ENCODE measurements at places on chromosomes 1 and 21.

GRCh38 chr1:4702932-4703331 is 48.5 kb downstream of the AJAP1 start:
- DNase-seq: no peak

DNA sequence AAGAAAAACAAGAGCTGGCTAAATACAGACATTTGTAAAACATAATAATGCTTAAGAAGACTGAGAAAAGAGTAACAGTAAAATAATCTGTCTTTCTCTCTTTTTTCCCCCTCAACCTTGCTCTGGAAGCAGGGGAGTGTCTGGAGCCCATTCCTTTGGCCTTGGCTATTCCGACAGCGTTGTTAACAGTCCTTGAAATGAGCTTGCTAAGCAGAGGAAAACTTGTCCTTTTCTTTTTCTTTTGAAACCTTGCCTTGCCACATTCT is 6.7 kb upstream of the CA6 start:
- DNase-seq: no peak

DNA sequence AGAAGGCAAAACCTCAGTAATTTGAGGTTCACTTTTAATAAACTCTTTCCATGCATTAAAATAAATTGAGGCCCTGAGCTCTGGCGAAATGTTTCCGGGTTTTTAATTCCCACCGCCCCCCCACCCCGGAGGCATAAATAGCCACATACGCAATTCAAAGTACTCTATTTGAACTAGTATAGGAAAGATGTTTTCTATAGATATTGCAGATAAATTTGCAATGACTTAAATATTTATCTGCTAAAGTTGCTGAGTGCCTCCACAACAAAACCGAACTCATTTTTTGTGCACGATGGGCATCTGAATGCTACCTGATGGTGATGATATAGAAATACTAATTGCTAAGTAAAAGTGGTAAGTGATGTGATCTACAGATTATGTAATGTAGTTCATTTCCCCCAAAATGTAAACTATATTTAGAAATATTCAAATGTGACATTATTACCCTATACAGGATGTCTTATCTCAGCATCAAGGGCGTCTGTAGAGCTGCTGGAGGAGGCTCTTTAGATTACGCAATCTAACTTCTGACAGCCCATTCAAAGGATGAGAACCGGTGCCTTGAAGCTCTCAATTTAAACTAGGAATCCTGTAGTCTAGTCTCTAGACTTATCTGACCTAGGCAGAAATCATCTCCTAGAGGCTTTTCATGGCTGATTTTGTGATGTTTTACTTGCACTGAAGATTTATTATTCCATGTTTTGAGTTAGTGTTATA is 8.5 kb downstream of the IRF2BP2 start:
- no peak for DNase-seq

DNA sequence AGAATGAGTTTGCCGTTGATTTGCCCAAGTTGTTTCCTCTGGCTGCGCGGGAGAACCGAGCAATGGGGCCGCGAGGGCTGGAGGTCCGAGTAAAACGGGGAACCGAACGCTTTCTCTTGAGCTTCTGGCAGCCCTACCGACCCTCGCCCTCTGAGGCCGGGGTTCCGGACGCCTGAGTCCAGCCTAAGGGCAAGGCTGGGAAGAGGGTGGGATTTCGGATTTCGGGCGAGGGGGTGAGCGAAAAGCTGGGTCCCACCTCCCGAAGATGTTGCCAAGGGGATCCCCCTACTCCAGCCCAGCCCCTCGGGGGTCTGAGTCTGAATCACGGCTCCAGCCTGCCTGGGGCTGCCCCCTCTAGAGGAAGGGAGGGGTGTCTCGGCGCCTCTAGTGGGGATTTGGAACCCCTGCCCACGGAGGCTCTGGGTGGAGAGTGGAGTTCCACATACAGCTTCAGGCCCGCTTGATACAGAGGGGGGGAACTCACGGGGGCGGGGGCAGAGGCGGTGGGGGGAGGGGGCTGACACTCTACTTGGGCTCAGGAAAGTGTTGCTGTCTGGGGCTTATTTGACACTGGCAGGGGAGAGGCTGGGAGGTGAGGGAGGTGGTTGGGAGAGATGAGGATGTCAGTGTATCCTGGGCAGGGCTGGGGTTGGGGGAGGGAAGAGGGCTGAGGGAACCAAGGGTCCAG is 617 bp downstream of the KIRREL1 start:
- DNase-seq: no peak

DNA sequence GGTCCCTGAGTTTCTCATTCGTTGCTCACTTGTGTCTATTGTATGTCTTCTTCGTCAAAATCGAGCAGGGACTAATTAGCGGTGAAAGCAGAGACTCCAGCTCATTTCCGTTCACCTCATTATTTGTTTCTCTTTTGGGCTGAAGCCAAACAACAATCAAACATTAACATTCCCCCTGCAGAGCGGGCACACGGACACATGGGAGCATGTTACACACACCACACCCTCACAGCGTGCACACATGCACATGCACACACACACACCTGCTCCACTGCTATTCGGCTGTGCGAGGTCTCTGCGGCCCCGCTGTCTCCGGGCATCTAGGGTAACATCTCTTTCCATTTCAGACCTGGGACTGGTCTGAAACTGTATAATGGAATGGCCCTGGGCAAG is 58.5 kb upstream of the LRRC8D start:
- no peak for DNase-seq

- no peak for DNase-seq
Observed at GRCh38 chr21:38985568-38986378, 180.0 kb downstream of the ETS2 start.

DNA sequence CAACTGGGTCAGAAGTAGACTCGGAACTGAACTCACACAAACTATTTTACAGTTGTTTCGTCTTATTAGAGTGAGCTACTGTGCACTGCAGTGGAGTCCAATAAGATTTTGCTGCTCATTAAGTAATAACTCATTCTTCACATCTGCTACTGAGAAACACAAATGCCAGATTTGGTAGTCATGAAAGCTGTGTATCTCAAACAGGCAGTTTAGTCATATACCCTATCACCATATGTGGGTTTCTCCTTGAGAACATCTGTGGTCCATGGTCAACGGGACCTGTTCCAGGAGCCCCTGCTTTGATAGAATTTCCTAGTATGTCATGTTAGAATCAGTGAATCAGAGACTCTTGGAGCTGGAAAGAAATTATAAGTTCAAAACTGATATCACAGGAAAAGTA is 60.4 kb downstream of the ALG14 start:
- no peak for DNase-seq

DNA sequence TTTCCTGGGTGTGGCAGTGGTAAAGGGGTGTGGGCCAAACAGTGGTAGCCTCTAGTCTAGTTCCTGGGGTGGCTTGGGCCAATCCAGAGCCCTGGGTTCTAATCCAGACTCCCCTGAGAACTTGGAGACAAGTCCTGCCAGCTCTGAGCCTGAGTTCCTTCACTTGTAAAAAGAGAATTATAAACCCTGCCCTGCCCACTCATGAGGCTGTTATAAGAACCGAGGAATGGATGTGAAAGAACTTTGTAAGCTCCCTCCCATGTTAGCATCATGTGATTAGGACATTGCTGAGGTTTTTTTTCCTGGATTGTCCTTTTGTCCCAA is 131.0 kb downstream of the RRAGC start:
- DNase-seq: no peak

GRCh38 chr1:20731057-20731991 is 1.2 kb downstream of the SH2D5 start:
- no peak for DNase-seq

DNA sequence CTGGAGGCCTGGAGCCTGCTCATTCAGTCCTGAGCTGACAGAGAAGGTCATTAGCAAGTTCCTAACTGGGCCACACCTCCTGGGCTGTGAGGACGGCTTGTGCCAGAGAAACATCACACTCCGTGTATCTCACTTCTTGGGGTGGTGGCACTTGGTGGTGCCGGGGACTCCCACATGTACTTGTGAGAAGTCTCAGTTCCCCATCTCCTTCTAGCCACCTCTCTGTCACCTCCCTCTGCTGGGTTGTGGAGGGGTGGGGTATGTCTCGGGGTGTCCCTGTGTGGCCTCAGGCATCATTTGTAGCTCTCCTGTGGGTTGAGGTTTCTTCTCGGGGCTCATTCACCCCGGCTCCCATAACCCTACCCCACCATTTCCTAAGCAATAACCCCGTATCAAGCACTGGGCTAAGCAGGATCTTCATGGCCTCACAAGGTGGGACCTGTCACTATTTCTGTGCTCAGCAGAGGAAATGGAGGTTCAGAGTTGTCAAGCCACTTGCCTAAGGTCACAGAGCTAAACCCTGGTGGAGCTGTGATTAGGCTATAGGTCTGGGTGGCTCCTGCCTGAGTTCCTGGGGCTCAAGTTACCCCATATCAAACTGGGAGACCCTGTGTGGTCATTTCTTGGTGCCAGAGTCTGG is 62.5 kb downstream of the UBIAD1 start:
- DNase-seq: peak; percentile 3

- DNase-seq: no peak
Observed at GRCh38 chr1:15584489-15585363, at the start of gene AGMAT. Gene AGMAT, minus strand, starts transcription at chr1:15585051. Its CDS starts 84 bp downstream, at chr1:15584967.

- DNase-seq: no peak
Observed at GRCh38 chr1:11839727-11840705, 7.6 kb downstream of the NPPA start.

GRCh38 chr1:51537568-51537967 is 18.5 kb upstream of the EPS15 start:
- DNase-seq: no peak

DNA sequence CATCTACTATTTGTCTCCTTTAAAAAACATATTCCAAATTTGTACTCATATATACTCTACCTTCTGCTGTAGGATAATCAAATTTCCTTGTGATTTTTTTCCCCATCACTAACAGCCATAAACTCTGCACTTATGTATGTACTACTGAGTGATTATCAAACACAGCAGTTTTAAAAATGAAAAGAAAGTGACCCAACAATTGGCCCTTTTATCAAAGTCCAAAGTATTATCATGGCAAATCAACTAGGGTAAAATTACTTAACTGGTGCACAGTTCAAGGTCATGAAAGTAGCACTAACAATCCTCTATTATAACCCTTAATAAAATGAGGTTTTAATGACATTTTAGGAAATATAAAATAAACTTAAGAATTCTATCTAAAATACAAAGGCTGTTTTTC is 11.6 kb downstream of the ANGPTL3 start:
- DNase-seq: no peak

- no peak for DNase-seq
Observed at GRCh38 chr1:167767761-167768160, 46.0 kb downstream of the MPZL1 start.

- no peak for DNase-seq
Observed at GRCh38 chr1:119091618-119092017, 48.8 kb downstream of the WARS2 start.

DNA sequence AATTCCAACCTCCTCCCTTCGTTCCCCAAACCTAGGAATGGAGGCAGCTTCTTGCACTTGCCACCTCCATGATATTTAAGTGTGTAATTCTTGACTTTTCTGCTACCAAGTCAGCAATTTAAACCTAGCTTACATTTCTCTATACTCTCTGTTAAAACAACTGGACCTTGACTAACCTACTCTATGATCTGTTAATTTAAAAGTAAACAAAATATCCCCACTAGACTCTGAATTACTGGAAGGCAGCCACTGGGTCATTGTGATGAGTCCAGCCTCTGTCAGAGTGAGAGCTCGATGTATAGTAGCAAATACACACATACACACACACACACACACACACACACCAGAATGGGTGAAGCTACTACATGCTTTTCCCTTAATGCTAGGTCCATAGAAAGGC is 40.0 kb upstream of the DHCR24 start:
- no peak for DNase-seq

GRCh38 chr1:218451415-218451814 is 106.3 kb downstream of the TGFB2 start:
- DNase-seq: no peak

DNA sequence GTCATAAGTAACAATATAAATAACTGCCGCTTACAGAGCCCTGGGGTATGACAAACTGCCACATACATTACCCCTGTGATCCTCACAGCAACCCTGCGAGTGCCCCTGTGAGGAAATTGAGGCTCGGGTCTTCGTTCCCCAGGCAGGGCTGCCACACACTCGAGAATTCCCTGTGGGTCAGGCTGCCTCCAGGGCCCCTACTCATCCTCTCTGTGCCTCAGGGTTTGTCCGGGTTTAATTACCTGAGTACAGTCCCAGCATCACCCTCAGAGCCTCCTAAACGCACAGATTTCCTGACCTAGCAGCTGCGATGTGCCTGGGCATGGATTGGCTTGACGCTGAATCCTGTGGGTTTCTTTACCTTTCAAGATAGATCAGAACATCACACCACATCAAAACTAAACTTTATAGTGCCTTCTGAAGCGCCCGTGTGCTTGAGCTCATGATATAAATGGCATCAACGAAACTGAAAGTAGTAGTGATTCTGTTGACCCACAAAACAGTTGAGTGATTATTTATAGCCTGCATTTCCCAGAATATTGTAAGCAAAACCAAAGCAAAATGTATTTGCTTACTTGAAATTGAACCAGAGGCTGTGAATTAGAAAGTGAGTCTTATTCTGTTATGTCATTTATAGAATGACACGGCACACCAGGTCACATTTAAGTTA is 14.0 kb downstream of the SLC37A1 start:
- no peak for DNase-seq

GRCh38 chr1:86000601-86001000 is 156.0 kb downstream of the COL24A1 start:
- DNase-seq: no peak

DNA sequence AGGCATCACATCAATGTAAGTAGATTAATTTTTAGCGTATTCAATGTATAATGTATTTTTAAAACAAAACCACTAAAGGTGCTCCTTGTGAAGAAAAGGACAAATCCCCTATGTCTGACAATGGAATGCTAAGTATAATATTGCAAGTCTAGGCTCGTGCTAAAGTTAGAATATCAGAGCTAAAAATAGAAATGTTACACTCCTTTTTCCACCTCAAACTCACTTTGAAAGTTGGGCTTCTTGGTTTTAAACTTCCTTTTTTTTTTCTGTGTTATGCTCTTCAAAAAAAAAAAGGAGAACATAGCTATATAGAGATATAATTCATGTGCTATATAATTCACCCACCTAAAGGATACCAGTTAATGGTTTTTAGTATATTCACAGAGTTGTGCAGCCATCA is 3.6 kb upstream of the SERBP1 start:
- no peak for DNase-seq

- DNase-seq: no peak
Observed at GRCh38 chr21:30541764-30542163, at the start of gene KRTAP19-6. Gene KRTAP19-6, minus strand, starts transcription at chr21:30541864. Its CDS starts 31 bp downstream, at chr21:30541833.

DNA sequence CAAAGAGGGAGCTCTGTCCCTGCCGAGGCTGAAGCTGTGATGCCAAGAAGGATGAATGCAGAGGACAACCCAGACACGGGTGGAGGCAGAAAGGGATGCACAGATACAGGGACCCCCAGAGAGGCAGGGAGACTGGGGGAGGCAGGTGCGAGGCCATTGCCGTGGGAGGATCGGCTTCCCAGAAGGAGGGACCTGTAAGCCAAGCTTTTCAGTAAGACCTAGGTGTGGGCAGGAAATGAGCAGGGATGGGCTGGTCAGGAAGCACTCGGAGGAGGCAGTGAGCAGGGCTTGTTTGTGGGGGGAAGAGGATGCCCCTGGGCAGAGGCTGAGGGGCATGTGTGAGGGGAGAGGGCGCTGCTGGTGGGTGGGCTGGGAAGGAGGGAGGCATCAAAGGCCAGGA is 67.7 kb upstream of the WNT4 start:
- DNase-seq: no peak

Data from stimulated activated CD8-positive, alpha-beta memory T cell treated with anti-CD3 and anti-CD28 coated beads, Interleukin-4, amount 100 ng/mL, for 1 hour (primary cell).